Stimulated activated CD4-positive, alpha-beta T cell treated with anti-CD3 and anti-CD28 coated beads, Interleukin-2, amount 100 ng/mL, for 48 hours (primary cell): ENCODE measurements at places on chromosomes 11 and 22.

GRCh38 chr22:23675502-23676415 lies 15.1 kb upstream of the RGL4 start:
- no peak for DNase-seq

GRCh38 chr11:92460213-92460612 lies 235.6 kb downstream of the FAT3 start:
- DNase-seq: no peak

GRCh38 chr22:40122792-40123191 lies 54.9 kb upstream of the TNRC6B start:
- DNase-seq: no peak

DNA sequence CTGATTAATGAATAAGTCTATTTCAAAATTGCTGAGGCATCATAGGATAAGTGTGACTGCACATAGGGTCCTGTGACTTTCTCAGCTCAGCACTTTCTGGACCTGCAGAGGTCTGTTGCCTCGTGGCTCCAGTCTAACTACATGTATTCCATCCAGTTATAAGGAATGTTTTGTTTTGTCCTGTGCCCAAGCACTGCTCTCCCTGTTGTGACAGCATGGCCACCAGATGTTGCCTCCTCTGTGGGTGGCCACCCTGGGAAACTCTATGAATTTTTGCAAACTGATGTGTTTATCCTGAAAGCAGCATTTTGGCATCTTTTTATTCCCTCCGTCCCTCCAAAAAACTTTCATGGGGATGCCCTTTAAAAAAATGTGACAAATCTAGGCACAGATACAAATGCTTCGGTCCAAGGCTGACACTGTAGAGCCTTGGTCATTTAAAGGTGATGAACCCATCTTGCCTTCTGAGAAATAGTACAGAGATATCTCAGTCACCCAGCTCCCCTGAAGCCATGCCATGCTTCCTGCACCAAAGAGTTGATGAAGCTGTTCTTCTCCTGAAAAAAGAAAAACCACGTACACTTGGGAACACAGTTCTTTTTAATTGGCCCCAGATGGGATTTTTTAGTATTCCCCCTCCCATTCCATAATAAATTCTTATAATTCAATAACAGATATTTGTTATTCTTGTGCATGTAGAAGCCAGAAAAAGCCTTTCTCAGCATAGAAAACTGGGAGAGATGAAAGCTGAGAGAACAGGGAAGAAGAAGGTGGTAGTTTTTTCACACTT lies 72.6 kb downstream of the CCDC34 start:
- no peak for DNase-seq

DNA sequence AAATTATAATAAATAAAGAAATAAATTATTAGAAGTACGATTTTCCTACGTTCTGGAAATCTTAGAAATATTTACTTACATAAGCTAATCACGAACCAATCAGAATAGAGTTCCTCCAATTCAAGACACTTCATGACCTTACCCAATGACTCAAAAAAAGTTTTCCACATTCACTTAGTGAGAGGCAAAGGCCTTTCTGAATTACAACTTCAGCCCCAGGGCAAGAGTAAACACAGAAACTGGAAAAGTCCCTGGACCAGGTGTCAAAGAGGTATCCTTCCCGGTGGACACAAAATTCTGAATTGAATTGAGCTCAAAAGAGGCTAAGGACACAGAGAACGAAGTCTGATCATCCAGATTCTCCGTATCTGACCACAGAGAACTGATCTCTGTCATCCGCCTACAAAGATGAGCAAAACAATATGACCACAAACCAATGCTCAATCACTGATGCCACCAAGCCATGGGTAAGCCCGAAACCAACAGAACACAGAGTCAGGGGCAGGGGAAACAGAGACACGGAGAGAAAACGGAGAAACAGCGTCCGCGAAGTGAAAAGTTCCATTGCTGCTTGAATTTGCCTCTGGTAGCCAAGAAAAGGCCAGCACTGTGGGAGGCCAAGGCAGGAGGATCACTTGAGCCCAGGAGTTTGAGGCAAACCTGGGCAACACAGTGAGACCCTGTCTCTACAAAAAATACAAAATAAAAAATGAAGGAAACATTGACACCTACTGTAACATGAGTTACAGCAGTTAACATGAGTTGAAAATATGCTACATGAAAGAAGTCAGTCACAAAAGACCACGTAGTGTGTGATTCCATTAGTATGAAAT lies 6.8 kb downstream of the BID start:
- no peak for DNase-seq

- DNase-seq: no peak
Observed at GRCh38 chr22:39524753-39525657, 4.6 kb downstream of the ATF4 start.

DNA sequence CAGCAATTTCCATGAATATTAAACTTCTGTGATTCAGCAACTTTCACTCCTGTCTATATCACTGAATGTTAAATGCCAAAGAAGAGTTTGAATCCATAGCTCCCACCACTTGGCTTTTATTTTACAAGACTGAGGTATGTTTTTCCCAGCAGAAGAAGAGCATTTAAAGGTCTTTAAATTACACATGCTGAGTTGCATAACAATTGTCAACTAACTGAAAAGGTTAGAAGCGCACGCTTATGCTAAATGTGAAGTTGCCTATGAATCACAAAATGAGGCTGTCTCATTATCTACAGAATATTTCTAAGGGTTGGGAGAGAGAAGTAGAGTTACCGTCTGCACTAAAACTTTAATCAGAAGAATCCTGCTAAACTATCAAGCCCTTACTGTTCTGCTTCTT lies 1086.3 kb downstream of the FAM181B start:
- DNase-seq: no peak

DNA sequence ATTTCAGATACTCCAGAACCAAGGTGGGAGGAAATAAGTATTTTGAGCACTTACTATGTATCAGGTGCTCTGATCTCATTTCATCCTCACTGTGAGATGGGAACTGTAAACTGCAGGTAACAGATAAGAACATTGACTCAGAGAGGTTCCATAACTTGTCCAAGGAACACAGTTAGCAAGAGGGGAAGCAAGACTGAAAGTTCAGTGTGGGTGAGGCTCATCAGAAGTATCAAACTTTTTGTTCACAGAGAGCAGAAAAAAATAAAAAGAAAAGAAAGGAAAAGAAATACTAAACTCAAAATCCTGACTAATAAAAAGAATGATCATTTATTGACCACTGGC lies 37.1 kb downstream of the RAB30 start:
- DNase-seq: no peak

- DNase-seq: no peak
Observed at GRCh38 chr11:126518972-126519690, 163.6 kb downstream of the ST3GAL4 start.

DNA sequence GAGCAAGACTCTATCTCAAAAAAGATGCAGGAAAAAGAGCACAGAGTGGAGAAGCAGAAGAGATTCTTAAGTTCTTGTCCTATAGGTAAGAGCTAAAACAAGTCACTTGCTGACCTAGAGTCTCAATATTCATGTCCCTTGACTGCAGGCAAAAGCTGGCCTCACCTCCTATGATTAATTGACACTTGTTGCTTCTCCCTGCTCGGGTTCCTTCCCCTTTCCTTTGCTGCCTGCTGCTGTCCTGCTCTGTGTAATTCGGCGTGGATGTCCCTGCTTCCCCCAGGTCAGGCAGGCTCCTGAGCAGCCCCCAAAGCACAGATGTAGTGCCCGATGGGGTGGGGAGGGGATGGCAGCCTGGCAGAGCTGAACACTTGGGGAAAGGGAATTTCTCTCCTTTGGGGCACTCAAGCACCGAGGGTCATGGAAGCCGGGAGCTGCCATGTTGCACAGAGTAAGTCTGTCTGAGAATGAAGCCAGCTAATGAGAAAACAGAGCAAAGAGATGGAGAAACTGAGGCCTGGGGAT lies 60.8 kb upstream of the NUP50 start:
- DNase-seq: no peak

DNA sequence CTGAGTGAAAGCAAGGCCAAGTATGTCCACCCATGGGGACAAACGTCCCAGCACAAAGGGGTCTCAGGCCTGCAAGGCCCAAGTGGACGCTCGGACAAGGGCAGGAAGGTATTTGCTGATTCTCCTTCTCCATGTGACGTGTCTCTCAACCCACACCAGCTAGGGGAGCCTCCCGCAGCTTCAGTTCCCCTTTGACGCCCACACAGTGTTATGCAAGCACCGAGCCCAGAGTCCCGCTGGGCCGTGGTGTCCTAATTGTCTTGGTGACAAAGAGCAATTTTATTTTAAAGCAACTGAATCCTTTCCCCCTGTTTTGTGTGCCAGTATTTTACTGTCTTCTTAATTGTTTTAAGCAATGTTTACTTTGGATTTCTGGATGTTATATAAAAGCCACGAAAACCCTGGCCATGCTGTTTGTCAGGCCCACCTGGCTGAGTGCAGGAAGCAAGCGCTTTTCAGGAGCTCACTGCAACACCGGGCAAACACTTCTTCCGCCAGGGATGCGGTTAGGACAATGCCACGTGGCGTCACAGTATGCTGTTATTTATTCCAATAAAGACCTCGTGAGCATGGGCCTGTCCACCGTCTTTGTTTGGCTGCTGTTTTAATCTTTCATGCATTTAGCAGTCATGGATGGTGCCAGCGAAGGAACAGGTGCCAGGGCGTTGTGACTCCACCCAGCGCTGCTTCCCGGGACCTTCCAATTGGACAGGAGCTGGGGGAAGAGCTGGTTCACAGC lies 8.2 kb upstream of the PARVG start:
- DNase-seq: no peak

- DNase-seq: no peak
Observed at GRCh38 chr22:33429281-33429680, 371.1 kb upstream of the SYN3 start.

GRCh38 chr22:43554259-43554636 lies 142.4 kb downstream of the MPPED1 start:
- no peak for DNase-seq

GRCh38 chr11:14158393-14158792 lies 195.9 kb downstream of the SPON1 start:
- no peak for DNase-seq
